ENCODE measurements at places on chromosomes 5 and 9.
A peak's percentile ranks its signal among the peaks of the same experiment; 100 is the strongest.

DNA sequence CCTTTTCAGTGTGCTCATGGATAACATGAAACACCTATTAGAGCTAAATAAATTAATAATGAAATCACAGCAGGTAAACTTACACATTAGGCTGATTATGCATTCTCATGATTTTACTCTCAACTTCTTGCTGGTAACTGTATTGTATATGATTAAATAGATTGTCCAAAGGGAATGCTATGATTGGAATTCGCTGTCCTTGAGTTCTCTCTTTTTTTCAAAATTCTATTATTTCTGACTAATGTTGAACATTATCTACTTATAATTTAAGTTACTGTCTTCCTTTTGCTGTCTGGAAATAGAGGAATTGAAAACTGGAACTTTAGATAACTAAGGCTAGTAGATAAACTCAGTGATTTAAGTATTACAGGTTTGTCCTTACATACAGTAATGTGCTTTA lies 13.1 kb downstream of the CENPH start:
- DNase-seq: peak; percentile 6

DNA sequence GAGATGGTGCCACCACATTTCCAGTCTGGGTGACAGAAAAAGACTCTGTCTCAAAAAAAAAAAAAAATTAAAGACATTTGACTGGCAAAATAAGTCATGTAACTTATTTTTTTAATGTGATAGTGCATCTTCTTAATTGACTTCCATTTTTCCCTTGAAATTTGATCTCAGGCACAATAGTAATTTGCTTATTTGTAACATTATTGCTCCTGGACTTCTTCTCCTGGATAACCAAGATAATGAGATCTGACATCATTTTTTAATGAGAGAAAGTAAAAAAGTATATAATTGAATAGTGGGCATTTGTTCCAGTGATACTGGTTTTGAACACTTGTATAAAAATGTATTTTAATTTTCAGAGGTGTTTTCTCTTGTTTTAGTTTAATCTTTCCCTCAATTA lies 3.5 kb downstream of the ARHGEF28 start:
- DNase-seq: no peak

DNA sequence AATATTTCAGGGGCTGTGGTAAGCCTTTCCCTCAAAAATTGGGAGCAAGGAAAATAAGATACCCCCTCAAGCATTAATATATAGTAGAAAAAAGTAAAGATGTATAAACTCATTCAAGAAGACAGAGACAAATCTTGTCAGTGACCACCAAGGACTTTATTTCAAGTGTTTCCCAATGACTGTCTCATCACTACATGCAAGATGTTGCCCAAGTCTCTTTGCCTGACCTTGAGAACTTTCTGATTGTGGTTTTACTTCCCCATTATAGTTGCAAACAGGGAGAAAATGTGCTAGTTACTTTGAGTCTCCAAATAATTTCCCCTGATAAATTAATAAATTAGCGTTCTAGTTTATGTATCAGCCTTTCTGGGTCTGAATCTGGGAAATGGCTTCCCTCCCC lies 4.0 kb upstream of the SLC46A2 start:
- no peak for DNase-seq

DNA sequence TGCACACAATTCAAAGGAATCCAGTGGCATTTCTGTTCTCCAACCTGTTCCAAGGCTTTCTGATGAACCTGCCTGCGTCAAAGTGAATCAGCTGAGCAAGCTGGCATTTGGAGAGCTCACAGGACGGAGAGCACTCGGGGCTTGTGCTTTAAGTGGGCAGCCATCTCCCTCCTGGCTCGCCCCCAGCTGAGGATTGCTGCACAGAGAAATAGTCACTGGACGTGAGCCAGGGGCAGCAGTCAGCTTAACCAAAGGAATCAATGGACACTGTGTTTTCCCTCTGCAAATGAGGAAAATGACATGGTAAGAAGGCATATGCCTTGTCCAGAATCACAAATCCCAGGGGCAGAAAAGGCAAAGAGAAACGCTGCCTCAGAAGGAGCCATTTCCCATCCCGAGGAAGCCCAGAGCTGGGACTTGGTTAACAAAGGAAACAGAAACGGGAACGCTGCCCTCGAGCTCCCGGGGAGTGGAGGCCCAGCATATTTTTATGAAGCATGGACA lies 299.4 kb downstream of the ZSWIM6 start:
- peak; percentile 40 for DNase-seq

DNA sequence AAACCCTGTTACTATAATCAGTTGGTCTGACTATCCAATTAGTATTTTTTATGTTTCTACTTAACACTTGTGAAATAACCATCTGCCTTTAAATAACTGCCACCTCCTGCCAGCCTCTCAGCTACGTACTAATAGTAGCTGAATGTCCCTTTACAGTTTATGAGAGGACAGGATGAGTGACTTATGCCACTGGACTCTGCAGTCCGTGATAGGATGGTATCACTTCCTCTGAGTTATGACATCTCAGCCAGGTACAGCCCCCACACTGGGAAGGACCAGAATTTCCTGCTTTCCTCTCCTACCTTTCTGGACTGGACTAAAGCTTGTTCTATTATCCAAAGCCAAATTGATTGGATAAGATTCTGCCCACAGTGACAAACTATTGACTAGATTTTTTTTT lies 102.9 kb downstream of the ZFAND5 start:
- DNase-seq: no peak

GRCh38 chr9:94912700-94913249 lies 186.3 kb downstream of the AOPEP start:
- peak; percentile 84 for DNase-seq

DNA sequence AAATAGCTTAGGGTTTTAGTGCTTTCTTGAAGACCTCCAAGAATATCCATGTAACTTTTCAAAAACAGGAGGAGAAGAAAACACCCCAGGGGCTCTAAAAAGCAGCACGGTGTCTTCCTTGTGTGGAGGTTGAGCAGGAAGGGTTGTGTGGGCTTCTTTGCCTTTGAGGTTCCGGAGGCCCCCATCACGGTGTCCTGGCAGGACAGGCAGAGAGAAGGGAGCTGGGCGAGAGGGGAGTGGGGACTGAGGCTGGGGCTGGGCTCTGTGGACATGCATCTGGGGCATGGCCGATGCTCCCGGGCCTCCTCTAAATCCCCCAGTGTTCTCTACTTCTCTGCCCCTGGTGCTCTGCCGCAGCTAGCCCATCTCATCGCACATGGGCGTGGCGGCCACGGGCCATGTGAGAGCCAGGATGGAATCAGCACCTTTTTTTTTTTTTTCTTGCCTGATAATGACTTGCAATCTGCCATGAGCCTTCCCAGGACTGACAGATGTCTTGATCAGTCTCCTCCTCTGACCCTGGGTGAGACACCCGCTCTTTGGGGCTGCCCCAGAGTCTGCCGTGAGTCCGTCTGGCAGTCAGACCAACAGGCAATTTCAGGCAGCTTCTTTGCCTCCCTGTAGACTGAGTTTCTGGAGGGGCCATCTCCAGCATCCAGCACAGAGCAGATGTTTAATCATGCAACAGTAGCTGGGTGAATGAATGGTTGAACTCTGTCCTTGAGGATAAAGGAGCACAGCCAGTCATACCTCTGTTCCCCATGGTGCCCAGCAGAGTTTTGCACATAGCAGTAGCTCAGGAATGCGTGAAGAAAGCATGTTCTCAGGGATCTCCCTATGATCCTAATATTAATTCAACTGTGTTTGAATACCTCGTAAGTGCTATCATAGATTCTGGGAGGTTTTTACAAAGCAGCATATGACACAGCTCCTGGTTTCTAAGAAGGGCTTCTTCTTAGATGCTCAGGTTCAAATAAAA lies 12.1 kb downstream of the CXCL14 start:
- no peak for DNase-seq

DNA sequence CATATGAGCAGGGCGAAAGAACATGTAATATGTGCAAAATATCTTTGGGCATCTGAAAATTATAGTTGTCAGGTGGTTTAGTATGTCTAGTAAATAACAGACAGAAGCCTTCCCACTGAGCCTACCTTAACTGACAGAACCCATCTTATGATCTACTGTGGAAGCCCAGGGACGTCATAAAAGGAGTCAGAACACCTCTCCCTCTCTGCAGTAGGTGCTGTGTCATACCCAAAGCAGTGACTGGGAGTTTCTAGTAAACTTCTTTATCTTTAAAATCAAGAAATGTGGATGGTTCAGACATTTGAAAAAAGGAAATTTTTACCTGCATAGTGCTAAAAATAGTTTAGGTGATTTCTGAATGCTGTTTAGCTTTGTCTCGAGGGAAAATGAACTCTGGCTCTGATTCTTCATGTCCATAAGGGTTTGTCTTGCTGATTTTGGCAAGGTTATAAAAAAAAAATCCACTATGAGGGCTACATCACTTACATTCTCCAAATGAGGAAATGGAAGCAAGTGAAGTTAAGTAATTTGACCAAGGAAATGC lies 104.0 kb downstream of the NUDT12 start:
- no peak for DNase-seq

Measured in fibroblast of pulmonary artery (primary cell).